Thoracic aorta (tissue), 2 donors: ENCODE measurements at places on chromosomes 11 and 22.

- DNase-seq: no peak
Observed at GRCh38 chr11:61369372-61370348, 7.5 kb downstream of the TMEM138 start.

GRCh38 chr22:50700387-50701075 is 27.9 kb downstream of the SHANK3 start:
- no peak for DNase-seq

- DNase-seq: no peak
Observed at GRCh38 chr11:24234822-24235508, 261.9 kb upstream of the LUZP2 start.

GRCh38 chr22:36017651-36018091 is 11.0 kb downstream of the RBFOX2 start:
- DNase-seq: no peak

DNA sequence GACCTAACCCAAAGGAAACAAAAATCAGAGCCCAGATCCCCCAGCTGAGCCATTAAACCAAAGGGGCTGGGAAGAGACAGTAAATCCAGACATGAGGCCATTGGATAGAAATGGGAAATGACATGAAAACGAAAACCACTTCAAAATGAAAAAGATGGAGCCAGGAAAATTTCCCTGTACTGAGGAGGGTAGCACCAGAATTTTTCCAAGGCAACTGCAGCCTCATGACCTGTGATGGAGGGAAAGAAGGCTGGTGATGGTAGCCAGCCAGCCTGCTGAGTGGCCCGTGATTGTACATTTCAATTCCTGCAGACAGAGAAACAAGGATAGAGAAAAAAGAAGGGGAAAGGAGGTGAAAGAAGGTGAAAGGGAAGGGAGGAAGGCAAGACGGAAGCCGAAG is 268.4 kb upstream of the PLET1 start:
- no peak for DNase-seq

DNA sequence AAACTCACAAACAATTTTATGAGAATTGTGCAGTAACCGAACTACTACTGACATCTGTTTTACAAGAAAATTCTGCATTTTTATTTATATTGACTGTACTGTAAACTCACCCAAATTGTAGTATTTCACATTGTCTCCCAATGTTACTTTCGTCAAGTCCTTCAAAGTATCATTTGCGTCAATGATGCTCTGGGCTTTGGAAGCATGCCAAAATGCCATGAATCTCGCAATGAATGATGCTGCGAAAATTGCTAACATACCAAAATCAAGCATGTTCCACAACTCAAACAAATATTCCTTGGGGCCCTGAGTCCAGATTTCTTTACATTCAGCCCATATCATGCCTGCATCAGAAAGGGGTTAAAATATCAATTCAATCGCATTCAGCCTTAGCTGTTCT is 107.6 kb downstream of the TRPC6 start:
- no peak for DNase-seq

- DNase-seq: no peak
Observed at GRCh38 chr11:11296434-11296833, 56.6 kb downstream of the CSNK2A3 start.

- no peak for DNase-seq
Observed at GRCh38 chr11:2327032-2327431, 25.2 kb downstream of the TSPAN32 start.

GRCh38 chr22:46738647-46739093 is 618 bp upstream of the CERK start:
- no peak for DNase-seq

- DNase-seq: no peak
Observed at GRCh38 chr11:44130751-44131150, 35.3 kb downstream of the EXT2 start.

- DNase-seq: no peak
Observed at GRCh38 chr11:12927221-12927620, 81.9 kb upstream of the RASSF10 start.

DNA sequence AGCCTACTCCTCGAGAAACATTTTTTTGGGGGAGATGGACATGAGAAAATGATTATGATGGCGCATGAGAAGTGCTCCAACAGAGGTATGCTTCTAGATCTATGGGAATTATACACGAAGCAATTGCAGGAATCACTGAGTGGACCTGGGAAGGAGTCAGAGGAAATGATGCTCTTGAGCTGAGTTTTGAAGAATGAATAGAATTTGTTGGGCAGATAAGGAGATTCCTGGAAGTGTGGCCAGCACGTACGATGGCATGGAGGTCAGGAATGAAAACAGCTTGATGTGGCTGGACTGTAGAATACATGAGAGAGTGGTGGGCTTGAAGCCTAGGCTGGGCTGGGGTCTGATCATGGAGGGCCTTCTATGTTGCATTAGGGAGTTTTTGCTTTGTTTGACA is 31.7 kb downstream of the ADAMTS15 start:
- no peak for DNase-seq

DNA sequence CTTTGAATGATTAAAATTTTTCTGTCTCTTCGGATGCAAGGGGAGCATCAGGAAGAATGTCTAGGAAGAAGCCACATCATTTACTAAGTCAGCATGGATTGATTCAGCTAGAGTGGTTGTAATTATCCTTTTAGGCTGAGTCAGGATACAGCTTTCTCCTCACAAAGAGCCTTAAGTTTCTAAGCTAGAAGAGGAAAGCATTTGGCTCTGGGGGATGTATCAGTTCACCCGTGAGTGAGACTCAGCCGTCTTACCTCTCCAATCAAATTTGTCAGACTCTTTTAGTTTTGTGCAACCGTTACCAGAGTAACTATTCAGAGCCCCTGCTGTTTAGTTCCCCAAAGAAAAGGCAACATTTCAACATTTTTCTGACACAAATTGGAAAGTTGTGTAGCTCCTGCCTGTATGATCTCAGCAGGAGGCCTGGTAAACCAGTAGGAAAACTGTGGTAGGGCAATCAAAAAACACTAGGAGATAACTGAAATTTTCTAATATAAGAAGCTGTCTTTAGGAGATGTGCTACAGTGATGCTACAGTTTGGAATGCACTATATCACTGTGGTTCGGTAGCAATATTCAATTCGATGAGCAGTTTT is 432.4 kb upstream of the LUZP2 start:
- DNase-seq: no peak

- DNase-seq: no peak
Observed at GRCh38 chr11:17076517-17077239, 789 bp downstream of the RPS13 start.

- DNase-seq: no peak
Observed at GRCh38 chr11:116860303-116860702, 22.9 kb upstream of the APOA1 start.

GRCh38 chr11:88337987-88338668 is 592 bp upstream of the CTSC start:
- DNase-seq: no peak

- DNase-seq: no peak
Observed at GRCh38 chr11:1701091-1701807, 4.3 kb downstream of the KRTAP5-6 start.
